H1 (cell line): ENCODE measurements at places on chromosomes 1 and 21. TPM values are rescaled to one million over a fixed set of nuclear protein-coding genes. Genes with fewer than 3 reads are reported as not detected.

The SLC1A7 gene
- not detected in 2 replicates for total RNA-seq

- peak; percentile 78 for DNase-seq
Observed at GRCh38 chr1:12615865-12616708, 1.9 kb downstream of the DHRS3 start.

The ST6GALNAC5 gene
- total RNA-seq = 6.2 and 9.3 TPM in 2 replicates

The C1orf226 gene
- 18.8 and 19.5 TPM in 2 replicates for total RNA-seq

DNA sequence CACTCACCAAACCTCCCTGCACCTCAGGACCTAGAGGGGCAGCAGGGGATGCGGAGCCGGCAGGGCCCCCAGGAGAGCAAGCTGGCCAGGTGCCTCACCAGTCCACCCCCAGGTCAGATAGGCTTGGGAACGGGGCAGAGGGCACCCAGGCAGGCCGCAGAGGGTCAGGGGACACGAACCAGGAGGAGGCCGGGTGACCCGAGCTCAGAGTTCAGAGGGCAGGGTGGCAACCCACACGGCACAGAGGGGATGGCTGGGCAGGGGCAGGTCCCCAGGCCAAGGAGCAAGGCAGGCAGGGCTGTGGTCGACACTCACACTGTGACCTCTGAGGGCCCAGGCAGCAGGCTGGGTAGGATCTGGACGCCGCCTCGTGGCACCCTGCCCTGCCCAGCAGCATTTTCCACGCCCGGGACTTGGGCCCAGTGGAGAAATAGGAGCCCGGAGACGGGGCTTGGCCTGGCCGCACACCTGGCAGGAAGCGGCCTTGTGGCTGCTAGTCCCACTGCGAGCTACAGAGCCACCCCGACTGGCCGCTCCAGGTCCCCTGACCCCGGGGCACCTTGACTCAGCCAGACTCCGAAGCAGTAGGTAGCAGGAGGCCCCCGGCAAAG is 5.3 kb downstream of the DVL1 start:
- no peak for DNase-seq

DNA sequence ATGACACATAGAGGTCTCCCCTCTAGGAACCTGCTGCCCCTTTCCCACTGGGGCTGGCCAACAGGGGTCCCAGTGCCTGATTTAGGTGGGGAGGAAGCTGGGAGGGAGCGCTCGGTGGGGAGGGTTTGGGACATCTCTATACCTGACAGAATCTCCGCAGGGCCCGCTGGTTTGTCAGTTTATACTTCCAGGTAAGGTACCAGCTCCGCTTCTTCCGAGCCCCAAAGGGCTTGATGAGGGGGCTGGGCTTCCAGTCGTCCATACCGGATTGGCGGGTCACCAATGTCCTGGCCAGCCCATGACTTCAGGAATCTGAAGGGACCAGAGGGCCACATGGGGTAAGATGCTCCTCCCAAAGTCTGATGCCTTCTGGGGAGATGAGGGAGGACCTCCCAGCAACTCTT is 672 bp downstream of the POMGNT1 start:
- no peak for DNase-seq

DNA sequence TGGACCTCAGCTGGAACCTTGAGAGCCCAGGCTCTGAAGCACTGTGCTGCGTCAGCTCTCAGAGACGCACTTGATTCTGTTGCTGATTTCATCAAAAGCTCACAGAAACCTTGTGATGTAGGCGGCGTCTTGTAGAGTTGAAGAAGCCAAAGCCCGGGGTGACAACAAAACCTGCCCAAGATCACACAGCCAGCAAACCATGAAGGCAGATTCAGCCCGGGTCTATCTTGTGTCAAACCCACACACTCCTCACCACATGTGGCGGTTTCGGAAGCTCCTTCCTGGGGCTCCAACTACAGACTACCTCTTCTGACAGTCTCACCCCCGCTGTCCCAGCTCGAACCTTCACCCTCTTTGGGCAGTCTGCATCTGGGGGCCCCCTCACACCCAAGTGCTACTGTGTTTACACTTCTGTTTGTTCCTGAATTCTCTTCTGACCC is 50.4 kb downstream of the TENT5C start:
- no peak for DNase-seq

The CLIC6 gene
- total RNA-seq = 1.3 and 1.6 TPM in 2 replicates
